NAMALWA (cell line): ENCODE measurements at places on chromosomes 16 and 17.
A peak's percentile ranks its signal among the peaks of the same experiment; 100 is the strongest.

- DNase-seq = no peak
These were observed 2.2 kb upstream of the EFTUD2 start for GRCh38 chr17:44901411-44901921.

DNA sequence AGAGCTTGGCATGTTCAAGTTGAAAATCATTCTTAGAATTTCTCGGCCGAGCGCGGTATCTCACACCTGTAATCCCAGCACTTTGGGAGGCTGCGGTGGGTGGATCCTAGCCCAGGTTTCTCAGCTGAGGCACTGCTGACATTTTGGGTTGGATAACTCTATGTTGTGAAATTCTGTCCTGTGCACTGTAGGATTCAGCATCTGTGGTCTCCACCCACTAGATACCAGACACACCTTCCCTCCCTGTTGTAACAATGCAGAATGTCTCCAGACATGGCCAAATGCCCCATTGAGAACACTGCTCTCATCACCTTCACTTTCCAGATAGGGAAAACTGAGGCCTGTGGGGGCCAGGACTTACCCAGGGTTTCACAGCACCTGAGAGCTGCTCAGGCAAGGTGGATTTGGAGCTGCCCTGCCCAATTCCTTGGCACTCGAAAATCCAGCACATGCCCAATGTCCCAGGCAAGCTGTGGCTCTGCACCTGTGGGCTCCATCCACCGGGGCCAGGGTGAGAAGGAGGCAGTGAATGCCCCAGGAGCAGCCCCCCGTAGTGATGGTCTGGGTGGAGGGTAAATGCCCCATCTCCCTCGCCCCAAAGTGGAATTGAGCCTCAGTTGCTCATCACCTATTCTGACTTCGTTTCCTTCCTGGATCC lies 20.2 kb upstream of the TVP23A start:
- DNase-seq = no peak

GRCh38 chr16:4892361-4893102 lies 44.4 kb downstream of the PPL start:
- no peak for DNase-seq

GRCh38 chr17:17815062-17815406 lies 21.8 kb downstream of the SREBF1 start:
- DNase-seq = no peak

GRCh38 chr17:43020789-43021740 lies 1.1 kb downstream of the VAT1 start:
- DNase-seq = peak; percentile 52

GRCh38 chr16:87207965-87208364 lies 109.2 kb downstream of the C16orf95 start:
- DNase-seq = no peak

DNA sequence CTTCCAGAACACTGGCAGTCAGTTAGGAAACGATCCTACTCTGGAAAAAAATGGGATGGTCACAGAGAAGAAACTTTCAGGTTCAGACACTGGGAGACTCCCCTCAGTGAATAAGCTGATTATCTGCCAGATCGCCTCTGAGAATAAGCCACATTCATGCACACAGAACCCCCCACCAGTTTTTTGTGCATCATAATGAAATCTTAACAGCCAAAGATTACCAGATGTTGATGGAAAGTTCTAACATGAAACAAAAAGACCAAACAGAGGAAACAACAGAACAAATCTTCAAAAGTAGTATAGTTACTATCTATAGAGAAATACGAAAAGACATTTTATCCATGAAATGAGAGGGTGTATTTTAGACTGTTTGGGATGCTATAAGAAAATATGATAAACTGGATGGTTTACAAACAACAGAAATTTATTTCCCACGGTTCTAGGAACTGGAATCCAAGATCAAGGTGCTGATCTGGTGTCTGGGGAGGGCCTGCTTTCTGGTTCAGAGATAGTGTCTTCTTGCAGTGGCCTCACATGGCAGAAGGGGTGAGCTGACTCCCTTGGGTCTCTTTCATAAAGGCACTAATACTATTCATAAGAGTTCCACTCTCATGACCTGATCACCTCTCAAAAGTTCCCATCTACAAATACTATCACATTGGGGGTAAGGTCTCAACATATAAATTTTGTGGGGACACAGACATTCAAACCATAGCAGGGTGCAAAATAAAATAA lies 8.0 kb upstream of the AMZ2 start:
- no peak for DNase-seq

GRCh38 chr17:79413611-79414010 lies 197.2 kb downstream of the RBFOX3 start:
- no peak for DNase-seq
